DMS53 (cell line): ENCODE measurements at places on chromosomes 6 and 20.
A peak's percentile ranks its signal among the peaks of the same experiment; 100 is the strongest.

GRCh38 chr6:6293317-6293716 lies 27.1 kb downstream of the F13A1 start:
- DNase-seq: no peak

DNA sequence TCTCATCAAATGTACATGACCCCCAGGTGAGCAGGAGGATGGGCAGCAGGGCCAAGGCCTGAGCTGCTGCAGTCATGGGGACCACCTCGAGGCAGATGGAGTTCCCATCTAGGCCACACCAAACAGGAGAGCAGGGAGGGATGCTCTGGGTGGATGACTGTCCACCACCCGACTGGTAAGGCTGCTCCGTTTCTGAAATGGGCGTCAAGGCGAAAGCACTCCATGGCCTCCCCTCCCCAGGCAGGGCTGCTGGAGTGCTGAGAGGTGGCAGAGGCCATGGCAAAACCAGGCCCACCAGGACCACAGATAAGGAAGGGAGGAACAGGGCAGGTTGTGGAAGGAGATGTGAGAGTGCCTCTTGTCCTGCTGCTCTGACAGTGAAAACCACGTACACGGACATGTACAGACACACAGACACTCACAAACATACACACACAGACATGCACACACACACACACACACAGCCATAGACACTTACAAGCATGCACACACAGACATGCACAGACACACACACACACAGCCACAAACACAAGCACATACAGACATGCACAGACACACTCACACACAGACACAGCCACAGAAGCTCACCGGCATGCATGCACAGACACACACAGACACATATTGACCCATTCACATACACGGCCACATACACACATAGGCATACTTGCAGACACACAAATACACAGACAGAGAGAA lies 93.2 kb downstream of the PSMG4 start:
- no peak for DNase-seq

DNA sequence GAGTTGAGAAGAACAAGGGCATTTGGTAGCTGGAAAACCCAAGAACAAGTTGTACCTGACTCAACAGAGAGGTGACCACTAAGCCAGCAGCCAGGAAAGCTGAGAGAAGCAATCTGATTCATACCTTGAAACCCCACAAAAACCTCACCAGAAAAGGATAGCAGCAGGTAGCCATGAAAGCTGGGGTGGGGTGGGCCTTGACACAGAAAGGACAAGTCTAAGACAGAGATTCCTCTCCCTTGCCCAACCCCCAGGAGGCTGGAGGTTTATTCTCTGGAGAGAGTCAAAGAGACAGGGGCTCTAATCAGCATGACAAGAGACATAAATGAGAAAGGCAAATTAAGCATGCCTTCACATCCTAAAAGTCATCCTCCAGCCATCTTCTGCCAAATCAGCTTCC lies 151.7 kb upstream of the DST start:
- DNase-seq: no peak

DNA sequence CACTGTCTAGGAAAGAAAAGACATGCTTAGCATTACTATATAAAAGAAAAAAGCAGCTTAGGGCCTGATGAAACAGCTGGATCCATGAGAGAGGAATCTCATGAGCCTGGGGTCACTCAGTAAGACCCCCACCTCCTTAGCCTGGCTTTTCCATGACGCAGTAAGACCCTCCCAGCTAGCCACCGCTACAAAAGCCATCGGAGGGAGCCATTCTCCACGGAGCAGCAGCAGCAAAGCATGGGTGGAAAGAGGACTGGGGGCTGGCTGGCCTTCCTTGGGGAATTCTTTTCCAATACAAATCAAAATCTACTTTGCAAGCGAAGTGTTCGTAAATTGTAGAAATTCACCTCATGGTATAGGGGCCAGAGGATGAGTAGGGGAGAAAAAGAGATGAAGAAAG lies 91.8 kb downstream of the SOD2 start:
- no peak for DNase-seq

DNA sequence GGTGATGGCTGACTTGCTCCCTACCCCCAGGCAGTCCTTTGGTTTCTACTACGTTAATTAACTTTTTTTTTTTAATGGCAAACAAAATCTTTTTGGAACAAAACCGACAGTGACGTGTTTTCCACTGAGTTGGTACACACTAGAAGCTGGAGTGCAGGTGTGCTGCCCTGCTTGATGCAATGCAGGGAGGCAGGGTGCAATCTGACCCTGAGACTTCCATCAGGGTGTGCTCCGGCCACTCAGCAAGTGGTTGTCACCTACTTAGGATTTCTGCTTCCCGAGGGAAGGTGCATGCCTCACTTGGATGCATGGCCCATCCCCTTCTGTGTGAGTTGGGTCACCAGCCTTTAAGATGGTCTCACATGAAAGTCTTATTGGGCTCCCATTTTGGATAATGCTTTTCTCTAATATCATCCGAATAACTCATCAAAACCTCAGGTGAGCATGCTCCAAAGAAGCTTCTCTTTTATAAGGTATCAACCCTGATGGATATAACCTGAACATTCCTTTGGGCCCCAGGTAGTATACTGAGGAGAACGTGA lies 14.0 kb downstream of the RREB1 start:
- DNase-seq: no peak

- DNase-seq: no peak
Observed at GRCh38 chr6:39908838-39909583, 25.3 kb downstream of the MOCS1 start.

DNA sequence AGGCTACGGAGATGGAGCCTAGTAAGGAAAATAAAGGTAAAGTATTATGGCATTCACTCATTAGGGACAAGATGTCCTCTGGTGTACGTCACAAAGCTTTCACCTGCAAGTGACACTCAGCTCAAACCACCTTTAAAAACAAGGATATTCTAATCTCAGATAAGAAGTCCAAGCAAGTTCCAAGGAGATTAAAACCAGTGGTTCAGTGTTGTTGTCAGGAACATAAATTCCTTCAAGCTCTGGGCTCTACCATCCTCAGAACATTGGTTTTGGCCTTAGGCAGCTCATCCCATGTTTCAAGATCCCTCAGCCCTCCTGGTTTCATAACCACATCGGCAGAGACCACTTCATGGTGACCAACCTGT lies 116.5 kb downstream of the LY86 start:
- no peak for DNase-seq

DNA sequence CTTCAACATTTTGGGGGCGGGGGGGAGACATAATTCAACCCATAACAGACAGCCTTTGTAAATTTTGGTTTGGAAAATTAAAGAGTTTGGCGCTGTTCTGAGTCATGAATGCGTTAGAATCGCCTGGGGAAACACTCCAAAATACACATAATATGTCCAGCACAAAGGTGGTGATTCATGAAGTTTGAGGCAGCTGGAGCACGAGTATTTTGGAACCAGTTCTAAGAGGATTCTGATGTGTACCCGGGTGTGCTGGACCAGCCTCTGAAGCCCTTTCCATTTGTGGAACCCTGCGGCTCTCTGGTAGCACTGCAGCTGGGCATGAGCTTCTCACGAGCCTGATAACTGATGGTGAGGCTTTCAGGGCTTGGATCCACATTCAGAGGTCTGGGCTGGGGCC lies 4.7 kb downstream of the GMPR start:
- peak; percentile 28 for DNase-seq

DNA sequence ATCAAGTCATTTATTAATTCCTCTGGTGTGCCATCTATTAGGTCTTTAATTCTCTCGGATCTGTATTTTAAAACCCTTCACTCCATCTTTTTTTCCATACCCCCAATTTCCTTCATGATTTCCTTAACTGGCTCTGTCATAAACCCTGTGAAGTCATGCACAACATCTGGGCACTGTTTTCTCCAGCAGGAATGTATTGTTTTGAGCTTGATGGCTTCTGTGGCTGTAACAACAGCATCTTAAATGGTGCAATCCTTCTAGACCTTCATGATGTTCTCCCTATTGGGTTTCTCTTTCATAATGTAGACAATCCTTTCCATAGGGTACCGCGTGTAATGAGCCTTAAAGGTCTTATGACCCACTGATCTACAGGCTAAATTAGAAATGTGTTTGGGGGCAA lies 29.0 kb downstream of the CDK19 start:
- DNase-seq: no peak

- DNase-seq: peak; percentile 96
Observed at GRCh38 chr6:89297695-89298351, 17.3 kb downstream of the GABRR2 start.
